ENCODE measurements at places on chromosomes 2 and 18.

DNA sequence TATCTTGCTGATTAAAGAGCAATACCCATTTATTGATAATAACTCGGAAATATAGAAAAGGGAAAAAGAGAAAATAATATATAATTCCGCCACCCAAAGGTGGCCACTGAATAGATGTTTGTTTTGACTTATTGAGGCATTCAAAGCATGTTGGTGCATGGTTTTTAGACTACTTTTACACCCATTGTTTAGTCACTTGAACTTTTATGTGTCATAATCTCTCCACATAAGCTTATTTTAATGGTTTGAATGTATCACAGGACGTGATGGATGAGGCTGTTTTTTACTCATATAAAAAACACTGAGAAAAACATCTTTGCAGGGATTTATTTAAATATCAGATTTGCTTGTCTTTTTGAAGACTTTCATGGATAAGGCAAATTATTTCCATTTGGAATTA, 120.4 kb downstream of the ACKR3 start:
- DNase-seq, result no peak

GRCh38 chr2:88967844-88968243, 276.4 kb downstream of the RPIA start:
- DNase-seq, result no peak

GRCh38 chr2:27123302-27124150, at the start of gene ABHD1:
TSS of gene ABHD1 (plus strand) at chr2:27123815. CDS start at chr2:27123949, 134 bp downstream.
- DNase-seq, result no peak

- DNase-seq, result no peak
Observed at GRCh38 chr2:12064153-12064552, 317.7 kb downstream of the LPIN1 start.

GRCh38 chr2:230668184-230668938, 44.3 kb upstream of the CAB39 start:
- DNase-seq, result peak; percentile 29
